Adrenal gland (tissue), 19 donors: ENCODE measurements at places on chromosomes 3 and 15. TPM values are rescaled to one million over a fixed set of nuclear protein-coding genes. Genes with fewer than 3 reads are reported as not detected.

Gene ZMYND10
- 0.28 TPM for total RNA-seq

GRCh38 chr15:67862750-67863441, 23.1 kb upstream of the RNU6-1 start:
- DNase-seq = no peak

- DNase-seq = no peak
Observed at GRCh38 chr3:70049761-70050160, 50.2 kb downstream of the SAMMSON start.

GRCh38 chr3:115855911-115856310, 232.6 kb downstream of the GAP43 start:
- DNase-seq = no peak

Gene FEZF2
- not detected for total RNA-seq
